ENCODE measurements at places on chromosomes 3 and 15. TPM values are rescaled to one million over a fixed set of nuclear protein-coding genes. Genes with fewer than 3 reads are reported as not detected.

GRCh38 chr3:94171954-94172353, 109.1 kb downstream of the NSUN3 start:
- DNase-seq = peak; percentile 90

DNA sequence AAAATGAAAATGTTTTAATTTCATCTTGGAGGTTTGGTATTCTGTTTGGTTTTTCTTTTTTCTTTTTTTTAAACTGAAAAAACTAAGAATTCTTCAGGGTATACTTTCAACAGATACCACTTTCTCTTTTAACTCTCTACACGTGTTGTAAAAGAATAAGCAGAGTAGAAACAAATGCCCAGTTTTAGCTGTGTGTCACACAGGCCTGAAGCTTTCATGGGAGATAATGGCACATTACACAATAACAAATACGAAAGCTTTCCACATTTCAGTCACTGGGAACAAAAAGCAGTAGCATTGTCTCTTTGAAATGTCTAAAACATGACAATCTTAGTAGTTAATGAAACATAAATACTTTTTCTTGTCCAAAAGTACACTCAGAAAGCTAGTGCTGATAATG, 818.5 kb downstream of the TBL1XR1 start:
- DNase-seq = peak; percentile 8

The CMTM8 gene
- not detected for total RNA-seq

The NR1I2 gene
- total RNA-seq = 0.96 TPM

DNA sequence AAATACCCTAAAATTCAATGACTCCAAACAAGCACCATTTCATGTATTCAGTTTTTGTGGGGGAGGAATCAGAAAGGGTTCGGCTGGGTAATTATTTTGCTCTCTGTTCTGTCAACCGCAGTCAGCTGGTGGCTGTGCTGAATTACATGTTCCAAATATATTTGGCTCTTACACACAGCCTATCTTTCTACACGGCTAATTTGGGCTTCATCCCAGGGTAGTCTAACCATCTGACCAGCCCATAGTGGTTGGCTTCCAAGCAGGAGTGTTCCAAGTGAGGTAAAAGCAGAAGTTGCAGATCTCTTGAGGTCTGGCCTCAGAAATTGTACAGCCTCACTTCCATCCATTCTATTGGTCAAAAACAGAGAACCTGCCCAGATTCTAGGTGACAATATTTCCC, 760.8 kb upstream of the SEMA6D start:
- no peak for DNase-seq

GRCh38 chr3:141085343-141086070, 34.4 kb downstream of the SPSB4 start:
- no peak for DNase-seq

The DGKG gene
- 13.5 TPM for total RNA-seq

GRCh38 chr3:72582211-72582878, 265.9 kb downstream of the SHQ1 start:
- no peak for DNase-seq

DNA sequence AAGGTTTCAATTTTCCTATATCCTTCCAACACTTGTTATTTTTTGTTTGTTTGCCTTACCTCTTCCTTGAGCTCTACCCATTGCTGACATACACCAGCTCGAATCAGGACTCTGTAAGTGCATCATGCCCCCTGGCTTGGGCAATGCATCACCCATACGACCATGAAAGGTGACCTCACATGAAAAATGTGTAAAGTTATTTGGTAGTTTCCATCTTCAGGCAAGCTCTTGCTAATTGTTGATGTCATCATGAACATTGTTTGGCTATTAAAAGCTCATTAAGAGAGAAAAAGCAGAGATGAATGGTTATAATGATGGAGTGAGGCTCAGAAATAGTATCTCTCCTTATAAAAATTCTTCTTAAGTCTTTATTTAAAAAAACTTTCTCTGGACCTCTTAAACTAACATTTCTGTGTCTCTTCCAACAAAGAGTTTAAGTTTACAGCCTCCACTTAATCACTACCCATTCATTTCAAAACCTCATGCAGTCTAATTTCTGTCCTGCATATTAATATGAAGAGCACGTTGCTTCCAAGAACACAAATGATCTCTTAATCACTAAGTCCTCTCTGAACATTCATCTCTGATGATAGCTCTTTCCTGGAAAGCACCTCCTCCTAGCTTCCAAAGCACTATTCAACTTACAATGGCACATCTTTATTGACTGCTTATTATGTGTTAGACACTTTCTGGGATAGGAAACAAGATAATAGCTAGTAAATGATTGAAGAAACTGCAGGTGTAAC, 236.3 kb downstream of the NFKBIZ start:
- DNase-seq = peak; percentile 71

DNA sequence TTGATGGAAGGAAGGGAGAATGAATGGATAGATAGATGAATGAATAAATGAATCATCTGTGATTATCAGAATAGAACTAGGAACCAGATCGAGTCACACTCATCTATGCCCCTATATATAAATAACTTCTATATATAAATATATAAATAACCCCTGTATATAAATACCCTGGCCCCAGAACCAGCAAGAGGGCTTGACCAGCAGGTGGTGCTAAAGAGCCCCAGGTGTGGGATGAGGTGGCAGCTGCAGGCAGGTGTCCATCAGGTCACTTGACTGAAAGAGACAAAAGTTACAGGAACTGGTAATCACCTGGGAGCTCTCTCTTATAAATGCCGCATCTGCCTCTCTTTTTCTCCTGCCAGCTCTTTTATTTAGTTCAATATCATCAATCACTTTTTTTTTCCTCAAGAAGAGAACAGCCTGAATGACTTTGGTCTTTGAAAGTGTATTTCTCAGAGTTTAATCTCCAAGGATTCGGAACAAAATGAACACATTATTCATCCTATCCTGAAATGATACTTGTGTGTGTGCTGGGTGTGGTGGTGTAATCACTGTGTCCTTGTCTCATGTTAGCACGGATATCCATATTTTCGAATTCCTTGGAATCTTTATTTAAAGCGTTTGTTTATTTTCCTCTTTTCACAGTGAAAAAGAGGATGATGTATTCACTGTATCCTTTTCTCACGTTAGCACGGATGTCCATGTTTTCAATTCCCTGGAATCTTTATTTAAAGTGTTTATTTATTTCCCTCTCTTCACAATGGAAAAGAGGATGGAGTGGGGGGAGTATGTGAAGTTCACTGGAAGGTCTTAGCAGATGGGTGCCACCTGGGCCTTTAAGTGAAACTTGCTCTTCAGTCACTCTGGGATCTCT, 35.4 kb upstream of the ATG7 start:
- DNase-seq = no peak

DNA sequence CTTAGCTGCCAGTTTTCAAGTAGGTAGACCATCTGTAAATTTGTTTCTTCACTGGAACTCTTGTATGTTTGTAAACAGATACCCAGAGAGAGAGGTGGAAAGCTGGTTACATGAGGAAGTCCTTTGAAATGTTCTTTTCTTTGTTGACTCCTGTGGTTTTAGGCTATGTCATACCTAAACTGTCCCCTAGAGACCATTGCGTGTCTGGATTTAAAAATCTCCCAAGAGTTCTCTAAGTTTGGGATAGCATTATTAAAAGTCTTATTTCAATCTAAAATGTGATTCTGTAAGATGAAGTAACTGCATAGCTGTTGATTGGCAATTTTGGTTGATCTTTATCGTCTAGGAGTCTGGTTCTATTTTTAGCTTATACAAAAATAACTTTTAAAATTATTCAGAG, 127.2 kb downstream of the GHSR start:
- DNase-seq = no peak

The SLC28A1 gene
- total RNA-seq = 0.72 TPM

GRCh38 chr15:62546628-62547027, 381.5 kb upstream of the C2CD4B start:
- DNase-seq = no peak

The PLIN1 gene
- total RNA-seq = 2.2 TPM

DNA sequence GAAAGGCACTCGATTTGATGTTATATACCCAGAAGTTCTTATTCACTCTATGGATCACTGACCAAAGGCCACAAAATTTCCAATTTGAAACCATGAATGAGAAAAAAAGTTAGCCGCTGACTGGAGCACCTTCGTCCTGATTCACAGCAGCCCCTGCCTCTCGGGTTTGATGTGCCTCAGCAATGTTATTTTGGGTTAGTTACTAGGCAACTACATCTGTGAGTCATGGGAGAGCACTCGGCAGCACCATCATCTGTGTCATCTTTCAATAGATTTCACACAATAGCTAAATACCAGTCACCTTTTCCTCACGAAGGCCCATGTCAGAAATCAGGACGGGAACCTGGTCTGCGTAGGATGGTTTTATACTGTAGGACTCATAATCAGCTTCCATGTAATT, 269.2 kb downstream of the ZBBX start:
- peak; percentile 13 for DNase-seq

DNA sequence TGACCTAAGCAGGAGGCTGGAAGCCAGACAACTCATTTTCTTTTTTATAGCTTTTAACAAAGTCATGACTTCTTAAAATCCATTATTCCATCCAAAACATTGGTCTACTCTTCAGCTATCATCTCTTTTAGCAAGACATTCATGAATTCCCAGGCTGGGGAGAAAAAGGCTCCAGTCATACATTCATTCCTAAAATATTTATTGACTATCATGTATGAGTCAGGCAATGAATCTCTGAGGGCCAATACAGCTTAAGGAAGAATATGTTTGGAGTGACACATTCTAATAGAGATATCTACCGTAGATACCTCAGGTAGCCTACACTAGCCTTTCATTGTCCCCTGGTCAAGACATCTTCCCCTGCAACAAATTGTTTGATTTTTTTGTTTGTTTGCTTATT, 196.4 kb upstream of the NANOGP8 start:
- no peak for DNase-seq

The RPUSD3 gene
- total RNA-seq = 10.4 TPM

GRCh38 chr15:85044251-85044853, 62.7 kb downstream of the PDE8A start:
- DNase-seq = peak; percentile 61

- no peak for DNase-seq
These were observed 31.9 kb upstream of the SPSB4 start for GRCh38 chr3:141019244-141019643.

DNA sequence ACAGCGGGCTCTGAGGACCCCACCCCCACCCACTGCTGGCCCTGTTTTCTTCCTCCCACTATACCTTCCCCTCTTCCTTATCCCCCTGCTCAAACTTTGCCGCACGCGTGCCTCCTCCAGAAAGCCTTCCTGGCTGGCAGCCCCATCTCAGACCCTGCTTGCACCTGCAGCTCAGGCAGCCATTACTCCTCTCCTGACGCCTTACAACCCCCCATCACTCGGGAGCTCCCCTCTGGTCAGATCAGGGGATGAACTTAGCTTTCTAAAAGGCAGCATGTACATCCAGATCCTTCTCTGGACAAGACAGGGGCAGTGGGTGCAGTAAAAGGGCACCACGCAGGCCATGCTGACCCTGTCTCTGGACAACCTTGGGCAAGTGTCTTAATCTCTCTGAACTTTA, 94.5 kb downstream of the SEC22A start:
- no peak for DNase-seq

DNA sequence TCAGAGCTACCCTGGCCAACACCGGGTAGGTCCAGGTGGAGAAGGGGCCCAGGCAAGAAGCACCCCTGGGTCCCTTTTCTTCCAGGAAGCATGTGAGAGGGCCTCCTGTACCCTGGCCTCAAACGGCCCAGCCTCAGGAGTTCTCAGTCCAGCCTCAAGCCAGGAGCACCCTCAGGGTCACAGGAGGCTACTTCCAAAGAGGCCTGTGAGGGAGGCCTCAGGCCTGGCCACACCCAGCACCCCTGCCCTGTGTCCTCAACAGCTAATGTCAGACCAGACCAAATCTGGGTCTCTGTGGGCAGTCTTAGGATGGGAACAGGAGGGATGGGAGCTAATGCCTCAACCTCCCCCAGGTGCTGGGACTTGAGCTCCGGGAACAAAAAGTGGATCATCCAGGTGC, 23.5 kb downstream of the PTH1R start:
- no peak for DNase-seq
